ENCODE measurements at places on chromosomes 4 and X.

GRCh38 chr4:168923526-168924194, 86.4 kb downstream of the CBR4 start:
- DNase-seq = peak; percentile 58

DNA sequence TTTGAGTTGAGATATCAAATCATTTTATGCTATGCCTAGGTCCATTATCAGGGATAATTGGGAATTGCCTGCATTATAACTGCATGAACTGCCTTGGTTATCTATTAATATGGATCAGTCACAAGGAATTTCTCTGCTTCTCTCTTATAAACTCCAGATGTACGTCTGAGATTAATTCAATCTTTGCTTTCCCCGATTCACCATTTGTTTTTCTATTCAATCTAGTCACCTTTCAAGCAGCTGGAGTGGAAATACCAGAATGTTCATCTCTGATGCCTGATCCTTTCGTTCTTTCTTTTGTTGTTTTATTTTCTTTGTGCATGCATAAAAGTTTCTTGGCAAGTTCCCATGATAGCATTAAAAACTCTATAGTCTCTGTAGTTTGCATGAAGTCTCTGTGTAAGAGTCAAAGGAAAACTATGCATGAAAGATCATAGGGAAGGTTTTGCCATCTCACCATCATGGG, 22.6 kb downstream of the SYNPO2 start:
- DNase-seq = no peak

DNA sequence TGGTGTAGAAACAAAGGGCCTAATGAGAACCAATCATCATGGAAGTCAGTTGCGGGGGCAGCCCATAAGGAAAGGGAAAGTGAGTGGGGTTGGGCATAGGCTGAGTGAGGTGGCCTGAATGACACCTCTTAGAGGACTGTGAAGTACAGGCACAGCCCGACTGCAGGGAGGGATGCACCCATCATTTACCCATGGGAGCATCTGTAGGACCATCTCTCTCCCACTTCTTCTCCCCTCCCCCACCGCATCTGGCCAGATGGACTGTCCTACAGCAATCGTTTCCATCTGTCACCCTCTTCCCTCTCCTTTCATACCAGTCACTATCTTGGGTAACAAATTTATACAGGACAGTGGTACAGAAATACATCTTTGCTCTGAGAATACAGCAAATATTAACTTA, 4.2 kb downstream of the STBD1 start:
- DNase-seq = no peak

- DNase-seq = no peak
These were observed 91.0 kb downstream of the ARHGAP24 start for GRCh38 chr4:85565761-85566480.

DNA sequence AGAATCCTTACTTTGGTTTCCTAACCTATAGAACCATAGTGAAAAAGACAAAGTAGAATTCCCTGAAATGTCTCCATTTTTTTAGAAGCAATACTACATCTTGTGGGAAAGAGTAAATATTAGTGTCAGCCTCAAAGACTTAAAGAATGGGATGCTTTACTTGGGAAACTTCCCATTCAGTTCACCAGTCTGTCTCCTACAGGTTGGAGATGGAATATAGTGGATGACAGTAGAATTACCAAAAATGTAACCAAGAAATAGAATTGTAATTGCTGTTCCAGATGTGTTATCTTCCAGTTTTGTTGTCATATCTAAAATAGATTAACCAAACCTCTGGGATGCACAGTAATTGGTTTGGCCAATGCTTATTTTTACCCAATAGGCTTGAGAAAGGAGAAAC, 338.6 kb upstream of the GRID2 start:
- no peak for DNase-seq

- DNase-seq = peak; percentile 27
These were observed 1.1 kb downstream of the CFAP299 start for GRCh38 chr4:80336582-80336981.

Measured in NCI-H1694 (cell line).